ENCODE measurements at places on chromosomes 1 and 21. TPM values are rescaled to one million over a fixed set of nuclear protein-coding genes. Genes with fewer than 3 reads are reported as not detected.

The SIM2 gene
- not detected for total RNA-seq

The BMP8B gene
- 0.42 TPM for total RNA-seq

The GBP6 gene
- total RNA-seq, result not detected

DNA sequence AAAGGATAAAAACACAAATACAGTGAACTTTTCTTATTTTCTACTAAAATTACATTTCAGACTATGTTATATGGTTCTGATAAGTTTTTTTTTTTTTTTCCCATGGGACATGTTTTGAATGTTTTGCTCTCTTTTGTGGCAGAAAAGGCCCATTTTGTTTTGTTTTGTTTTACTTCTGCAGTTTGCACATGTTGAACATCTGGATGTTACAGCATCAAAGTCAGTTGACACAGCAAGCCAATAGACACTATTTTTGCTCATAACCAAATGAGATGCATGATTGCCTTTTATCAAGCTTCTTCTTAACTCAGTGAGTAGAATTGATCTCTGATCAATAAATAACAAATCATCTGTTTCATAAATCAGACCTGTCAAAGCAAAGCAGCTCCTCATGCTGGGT lies 904.2 kb downstream of the ADGRL2 start:
- no peak for DNase-seq

GRCh38 chr21:31181082-31181750 lies 142.9 kb upstream of the KRTAP19-8 start:
- no peak for DNase-seq

GRCh38 chr1:110593902-110594301 lies 12.3 kb downstream of the KCNA2 start:
- DNase-seq, result no peak

DNA sequence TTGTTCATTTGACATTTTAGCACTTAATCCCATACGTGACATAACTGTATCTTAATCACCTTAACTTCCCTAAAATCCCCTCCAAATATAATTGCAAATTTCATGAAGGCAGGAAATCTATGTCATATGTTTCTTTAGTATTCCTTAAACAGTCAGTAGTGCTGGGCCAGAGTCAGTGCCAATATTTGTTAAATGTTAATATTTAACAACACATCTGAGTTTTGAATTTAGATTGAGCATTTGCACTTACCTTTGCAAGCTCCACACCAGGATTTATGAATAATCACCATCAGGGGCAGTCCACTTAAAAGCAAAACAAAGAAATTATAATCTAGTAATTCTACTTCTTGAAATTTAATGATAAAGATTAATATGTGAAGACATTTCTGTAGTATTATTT lies 5.3 kb downstream of the KTI12 start:
- DNase-seq, result no peak

- DNase-seq, result no peak
Measured at GRCh38 chr1:31759298-31760023, 4.7 kb downstream of the ADGRB2 start.

GRCh38 chr1:173297798-173298391 lies 90.8 kb upstream of the TNFSF4 start:
- no peak for DNase-seq

DNA sequence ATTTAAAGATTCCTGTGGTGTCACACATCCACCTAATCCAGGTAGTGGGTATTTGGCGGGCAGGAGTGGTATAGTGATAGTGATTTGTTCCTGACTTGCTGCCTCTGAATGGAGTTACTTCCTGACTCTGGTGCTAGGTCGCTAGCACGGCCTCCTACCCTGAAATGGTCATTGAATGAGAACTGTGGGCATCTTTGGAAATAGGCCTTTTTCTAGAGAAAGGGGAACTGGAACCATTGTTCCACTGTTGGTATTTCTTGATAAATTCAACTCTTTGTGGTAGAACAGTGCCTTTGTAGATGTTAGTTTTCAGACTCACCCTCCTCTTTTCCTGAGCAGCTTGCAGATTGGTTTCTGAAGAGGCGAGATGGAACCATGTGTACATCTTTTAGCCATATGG lies 1.5 kb downstream of the QSOX1 start:
- DNase-seq, result no peak

DNA sequence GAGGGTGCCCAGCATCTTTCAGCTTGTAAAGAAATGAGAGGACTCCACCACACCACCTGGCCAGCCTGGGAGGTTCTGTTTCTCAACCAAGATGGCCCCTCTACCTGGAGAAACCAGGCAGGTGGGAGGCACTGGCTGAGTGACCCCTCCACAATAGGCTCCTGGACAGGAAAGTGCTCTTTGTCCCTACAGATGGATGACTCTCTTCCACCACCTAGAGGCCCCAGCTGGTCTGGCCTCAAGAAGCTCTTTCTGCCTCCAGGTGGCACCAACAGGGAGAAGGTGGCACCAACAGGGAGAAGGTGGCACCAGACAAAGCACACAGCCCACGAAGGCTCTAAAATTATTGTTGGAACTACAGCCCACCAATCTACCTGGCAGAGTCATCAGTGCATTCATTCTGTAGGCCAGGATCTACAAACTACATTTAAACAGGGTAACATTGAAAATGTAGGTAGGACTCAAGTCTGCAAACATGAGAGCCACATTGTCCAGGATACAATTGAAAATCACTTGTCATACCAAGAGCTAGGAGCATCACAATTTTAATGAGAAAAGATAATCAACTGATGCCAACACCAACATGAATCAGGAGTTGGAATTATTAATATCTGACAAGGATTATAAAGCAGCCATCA lies 14.4 kb downstream of the TMPRSS3 start:
- peak; percentile 76 for DNase-seq

DNA sequence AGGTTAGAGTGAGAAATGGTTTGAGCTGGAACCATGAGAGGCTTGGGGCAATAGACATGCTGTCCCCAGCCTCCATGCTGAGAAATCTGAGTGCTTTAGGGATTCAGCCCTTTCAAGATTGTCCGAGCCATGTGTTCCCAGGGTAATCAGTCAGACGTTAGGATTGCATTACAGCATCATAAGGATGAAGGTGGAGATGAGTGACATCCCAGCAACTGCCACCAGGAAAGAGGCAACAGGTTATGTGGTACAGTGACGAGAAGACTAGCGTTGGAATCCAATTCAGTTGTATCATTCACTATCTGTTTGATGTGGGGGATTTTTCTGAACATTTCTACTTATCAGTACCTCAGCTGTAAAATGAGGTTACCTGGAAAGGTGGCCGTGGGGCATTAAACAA lies 1.7 kb downstream of the CAMK1G start:
- no peak for DNase-seq

GRCh38 chr1:227325156-227325555 lies 6.9 kb upstream of the CDC42BPA start:
- no peak for DNase-seq

GRCh38 chr1:67832737-67833601 lies at the start of gene GNG12:
Gene GNG12 (minus strand): TSS chr1:67833467. CDS start chr1:67707686, 125,781 bp downstream.
- DNase-seq, result peak; percentile 89

All from H9 (cell line).